NCI-H2081 (cell line): ENCODE measurements at places on chromosomes 4 and X.

DNA sequence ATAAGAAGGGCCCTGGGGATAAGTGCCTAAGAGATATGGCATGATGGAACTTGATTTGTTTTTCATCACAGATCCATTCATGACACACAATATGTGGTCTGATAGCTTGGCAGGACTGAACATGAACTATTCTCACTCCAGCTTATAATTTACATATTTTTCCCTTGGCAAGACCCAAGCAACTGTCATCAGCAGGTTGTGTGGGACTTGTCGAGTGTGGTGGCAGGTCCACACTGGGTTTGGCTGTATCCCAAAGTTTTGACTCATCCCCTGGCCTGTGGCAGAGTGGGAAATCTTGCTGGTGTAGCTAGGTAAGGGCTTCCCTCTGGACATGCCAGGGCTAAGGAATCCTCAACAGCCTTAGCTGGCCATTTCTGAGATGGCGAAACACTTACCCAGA is 81.0 kb upstream of the STIM2 start:
- no peak for DNase-seq

- no peak for DNase-seq
Measured at GRCh38 chr4:82728301-82728700, 70.3 kb downstream of the SCD5 start.

DNA sequence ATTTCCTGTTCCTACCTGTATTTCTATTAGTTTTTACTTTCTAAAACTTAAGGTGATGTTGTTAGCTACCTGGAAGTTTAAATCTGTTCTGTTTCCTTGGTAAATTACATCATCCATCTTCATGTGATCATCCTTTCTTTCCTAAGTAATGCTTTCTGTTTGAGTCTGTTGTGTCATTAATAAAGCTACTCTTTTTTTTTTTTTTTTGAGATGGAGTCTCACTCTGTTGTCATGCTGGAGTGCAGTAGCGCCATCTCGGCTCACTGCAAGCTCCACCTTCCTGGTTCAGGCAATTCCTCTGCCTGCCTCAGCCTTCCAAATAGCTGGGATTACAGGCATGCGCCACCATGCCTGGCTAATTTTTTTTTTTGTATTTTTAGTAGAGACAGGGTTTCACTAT is 73.3 kb downstream of the FIP1L1 start:
- no peak for DNase-seq

GRCh38 chr4:108003982-108004515 is 14.4 kb downstream of the HADH start:
- no peak for DNase-seq

- no peak for DNase-seq
Measured at GRCh38 chr4:110897784-110898183, 274.9 kb upstream of the PITX2 start.

- no peak for DNase-seq
Measured at GRCh38 chr4:173211838-173212237, 43.2 kb downstream of the GALNT7 start.

DNA sequence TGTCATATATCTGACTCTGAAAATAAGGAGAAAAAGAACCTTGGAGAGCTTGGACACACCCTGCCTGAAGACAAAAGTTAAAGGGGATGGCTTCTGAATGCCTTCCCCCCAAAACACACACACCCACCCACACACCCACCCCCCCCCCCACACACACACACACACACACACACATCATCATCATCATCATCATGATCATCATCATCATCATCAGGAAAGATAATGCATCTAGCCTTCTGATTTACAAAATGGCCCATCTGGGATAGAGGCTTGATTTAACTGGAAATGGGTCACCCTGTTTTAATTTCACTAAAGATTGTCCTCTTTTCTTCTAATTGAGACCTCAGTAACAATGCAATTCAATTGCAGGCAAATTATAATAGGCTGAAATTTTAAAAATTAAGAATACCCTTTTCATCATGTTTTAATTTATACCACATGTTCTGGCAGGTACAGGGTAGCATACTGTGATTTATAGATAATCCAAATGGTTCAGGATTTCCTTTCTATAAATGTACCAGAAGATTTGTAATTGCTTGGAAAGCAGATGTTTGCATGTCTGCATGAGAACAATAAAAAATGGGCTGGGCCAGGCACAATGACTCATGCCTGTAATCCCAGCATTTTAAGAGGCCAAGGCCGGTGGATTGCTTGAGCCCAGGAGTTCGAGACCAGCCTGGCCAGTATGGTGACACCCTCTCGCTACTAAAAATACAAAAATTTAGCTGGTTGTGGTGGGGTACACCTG is 56.5 kb downstream of the TRIM2 start:
- no peak for DNase-seq

- no peak for DNase-seq
Measured at GRCh38 chr4:65014078-65014477, 604.8 kb upstream of the TECRL start.

DNA sequence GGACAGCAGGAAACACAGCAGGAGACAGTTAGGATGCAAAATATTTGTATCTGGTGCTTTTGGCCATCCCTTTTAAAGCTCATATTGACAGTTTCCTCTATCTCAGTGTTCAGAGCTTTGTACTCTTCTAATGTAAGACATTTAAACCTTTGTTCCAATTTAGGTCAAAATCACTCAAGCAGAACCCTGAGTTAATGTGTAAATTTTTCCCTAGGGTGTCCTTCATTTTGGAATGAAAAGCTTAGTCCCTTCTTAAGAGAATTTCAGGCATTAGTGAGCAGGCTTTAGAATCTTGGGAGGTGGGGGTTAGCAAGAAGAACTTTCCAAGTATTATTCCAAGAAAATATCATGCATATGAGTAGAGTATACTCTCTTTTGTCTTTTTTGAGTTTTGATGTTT is 188.7 kb downstream of the GBA3 start:
- no peak for DNase-seq

GRCh38 chr4:21596521-21596920 is 352.1 kb downstream of the KCNIP4 start:
- peak; percentile 9 for DNase-seq

GRCh38 chrX:40008791-40009461 is 88.8 kb downstream of the BCOR start:
- peak; percentile 72 for DNase-seq

DNA sequence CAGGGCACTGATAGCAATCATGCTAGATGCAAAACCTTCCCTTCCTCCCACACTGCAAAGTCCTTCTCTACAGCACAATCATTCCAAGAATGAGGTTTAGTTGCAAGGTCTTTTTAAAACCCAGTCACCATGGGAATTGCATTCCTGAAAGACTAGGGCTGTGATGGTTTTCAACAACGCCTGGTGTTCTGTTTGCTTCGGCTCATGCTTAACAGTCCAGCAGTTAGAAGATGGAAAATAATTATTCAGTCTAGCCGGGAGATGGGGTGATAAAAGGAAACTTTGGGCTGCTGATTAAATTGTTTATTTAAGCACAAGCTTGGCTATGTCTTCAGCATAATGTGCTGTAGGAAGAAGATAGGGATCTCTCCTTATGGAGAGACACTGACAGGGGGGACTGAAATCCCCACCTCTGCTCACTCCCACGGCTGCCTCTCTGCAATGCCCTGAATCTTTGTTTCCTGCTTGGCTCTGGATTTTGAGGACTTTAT is 211.4 kb downstream of the MID1IP1 start:
- DNase-seq: no peak

- DNase-seq: peak; percentile 99
Measured at GRCh38 chr4:5932035-5932568, 39.2 kb upstream of the CRMP1 start.

GRCh38 chr4:135201081-135201480 is 999.5 kb upstream of the PABPC4L start:
- DNase-seq: no peak

DNA sequence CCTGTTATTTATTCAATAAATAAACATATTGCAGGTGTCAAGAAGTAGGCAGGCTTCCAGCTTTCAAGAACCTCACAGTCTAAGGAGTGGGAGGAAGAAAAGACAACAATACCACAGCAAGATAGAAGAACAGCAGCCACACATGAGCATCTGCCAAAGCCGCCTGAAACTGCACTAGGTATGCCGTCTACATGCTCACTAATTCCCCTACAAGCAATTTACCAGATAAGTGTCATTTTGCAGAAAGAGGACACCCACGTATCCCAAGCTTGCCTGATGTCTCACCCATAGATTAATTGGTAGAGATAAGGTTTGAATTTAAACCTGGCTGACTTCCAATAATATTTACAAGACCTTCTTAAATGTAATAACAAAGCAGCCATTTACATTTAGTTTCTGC is 439.4 kb upstream of the CPEB2 start:
- DNase-seq: no peak

GRCh38 chrX:71366674-71367256 is 608 bp downstream of the TAF1 start:
- DNase-seq: peak; percentile 26

- DNase-seq: no peak
Measured at GRCh38 chr4:72112514-72113156, 80.8 kb downstream of the NPFFR2 start.

DNA sequence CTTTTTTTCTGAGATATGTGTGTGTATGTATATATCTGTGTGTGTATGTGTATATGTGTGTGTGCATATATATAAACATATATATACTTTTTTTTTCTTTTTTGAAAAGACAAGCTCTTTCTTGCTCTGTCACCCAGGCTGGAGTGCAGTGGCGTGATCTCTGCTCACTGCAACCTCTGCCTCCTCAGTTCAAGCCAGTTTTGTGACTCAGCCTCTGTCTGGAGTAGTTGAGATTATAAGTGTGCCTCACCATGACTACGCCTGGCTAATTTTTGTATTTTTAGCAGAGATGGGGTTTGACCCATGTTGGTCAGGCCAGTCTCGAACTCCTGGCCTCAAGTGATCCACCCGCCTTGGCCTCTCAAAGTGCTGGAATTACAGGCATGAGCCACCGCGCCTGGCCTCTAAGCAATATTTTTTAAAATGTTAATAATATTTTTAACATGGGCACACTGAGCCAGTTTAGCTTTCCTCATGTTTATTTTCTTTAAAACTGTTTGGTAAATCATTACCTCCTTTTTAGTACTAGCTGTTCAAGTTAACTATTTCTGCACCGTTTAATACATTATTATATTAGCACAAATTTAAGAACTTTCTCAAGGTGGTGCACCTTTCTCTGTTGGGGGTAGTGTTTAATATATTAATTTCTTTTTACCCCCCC is 33.3 kb downstream of the BBS12 start:
- no peak for DNase-seq

DNA sequence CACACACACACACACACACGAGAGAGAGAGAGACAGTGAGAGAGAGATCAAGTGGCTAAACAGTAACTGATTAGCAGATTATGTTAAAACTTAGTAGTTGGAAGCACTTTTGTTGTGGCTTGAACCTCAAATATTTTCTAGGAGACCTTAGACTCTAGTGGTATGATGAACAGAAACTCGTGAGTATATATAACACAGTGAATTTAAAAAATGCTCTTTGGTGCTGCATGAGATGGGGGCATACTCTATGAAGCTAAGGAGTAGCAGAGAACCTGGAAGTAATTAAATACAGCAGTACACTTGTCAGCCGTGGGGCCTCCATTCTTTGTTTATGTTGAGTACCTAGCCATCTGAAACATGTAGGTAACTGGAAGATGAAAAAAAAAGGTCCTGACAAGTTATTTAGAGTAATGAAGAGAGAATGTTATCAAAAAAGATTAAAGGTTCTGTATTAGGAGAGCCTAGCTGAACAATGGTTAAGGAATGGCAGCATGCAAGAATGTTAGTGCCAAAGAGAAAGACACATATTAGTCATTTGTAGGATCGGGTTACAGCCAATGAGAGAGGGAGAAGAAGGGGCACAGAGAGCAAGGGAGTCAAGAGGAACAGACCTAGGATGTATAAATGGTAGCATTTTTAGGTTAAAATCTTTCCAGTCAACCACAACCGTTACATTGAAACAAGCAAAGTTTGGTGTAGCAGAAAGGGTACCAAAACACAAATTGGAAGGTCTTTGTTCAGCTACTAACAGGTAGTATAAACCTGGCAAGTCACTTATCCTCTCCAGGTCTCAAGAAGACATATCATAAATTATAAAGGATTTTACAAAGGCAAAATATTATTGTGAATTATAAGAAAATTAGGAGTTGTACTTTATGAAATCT is 316.7 kb upstream of the DIPK2B start:
- DNase-seq: no peak

DNA sequence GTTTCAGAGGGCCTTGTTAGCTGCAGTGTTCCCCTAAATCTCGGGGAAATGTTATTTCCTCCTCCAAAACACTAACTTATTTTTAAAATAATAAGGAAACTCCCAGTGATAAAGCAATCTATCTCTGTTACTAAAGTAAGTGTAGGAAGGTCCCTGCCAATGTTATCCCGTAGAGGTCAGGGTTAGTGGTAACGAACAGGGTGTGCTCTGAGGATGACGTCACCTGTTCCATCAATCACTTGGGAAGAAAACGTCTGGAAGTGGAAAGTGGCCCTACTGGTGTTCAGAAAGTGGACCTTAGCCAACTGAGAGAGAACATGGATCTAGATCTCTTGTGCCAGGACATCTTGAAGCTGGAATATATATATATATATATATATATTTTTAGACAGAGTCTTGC is 249.5 kb downstream of the BCOR start:
- DNase-seq: no peak
